T-cell (primary cell): ENCODE measurements at places on chromosomes 7 and 10.

DNA sequence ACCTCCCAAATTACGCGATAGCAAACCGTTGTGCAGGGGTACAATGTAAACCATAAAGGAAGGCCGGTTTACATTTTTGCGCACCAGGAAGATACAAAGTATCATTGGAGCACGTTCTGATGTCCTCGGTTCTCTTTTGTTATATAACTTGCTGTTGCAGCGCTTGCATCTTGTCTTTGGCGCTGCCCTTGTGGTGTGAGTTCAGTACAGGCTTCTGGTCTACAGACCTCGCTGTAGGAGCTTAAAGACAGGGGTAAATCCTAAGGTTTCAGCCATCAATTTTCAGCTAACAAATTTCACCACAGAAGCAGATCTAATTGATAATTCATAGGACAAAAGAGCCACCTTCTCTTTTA lies 1.5 kb upstream of the MKX start:
- DNase-seq = no peak

DNA sequence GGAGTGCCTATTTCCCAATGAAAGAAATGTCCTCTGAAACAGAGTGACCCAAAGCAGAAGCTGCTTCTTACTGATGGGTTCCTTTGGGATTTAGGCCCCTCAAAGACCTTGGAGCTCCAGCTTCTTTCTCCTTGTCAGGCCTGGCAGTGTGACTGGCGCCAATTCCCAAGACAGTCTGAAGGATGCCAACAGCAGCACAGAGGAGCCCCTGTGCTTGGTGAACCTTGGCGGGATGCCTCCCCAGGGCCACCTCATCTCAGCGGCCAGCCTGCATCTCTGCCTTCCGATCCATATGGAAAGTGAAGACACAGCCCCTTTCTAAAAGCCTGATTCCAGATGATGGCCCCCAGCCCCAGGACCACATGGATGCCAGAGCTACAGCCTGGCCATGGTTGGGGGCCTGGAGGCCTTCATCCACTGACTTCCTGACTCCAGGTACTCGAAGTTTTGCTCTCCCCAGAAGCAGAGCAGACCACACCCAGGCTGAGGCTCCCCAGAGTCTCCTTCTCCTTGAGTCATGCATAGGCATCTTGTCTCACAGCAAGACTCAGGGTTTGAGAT lies 45.4 kb downstream of the FBXW4 start:
- DNase-seq = no peak

DNA sequence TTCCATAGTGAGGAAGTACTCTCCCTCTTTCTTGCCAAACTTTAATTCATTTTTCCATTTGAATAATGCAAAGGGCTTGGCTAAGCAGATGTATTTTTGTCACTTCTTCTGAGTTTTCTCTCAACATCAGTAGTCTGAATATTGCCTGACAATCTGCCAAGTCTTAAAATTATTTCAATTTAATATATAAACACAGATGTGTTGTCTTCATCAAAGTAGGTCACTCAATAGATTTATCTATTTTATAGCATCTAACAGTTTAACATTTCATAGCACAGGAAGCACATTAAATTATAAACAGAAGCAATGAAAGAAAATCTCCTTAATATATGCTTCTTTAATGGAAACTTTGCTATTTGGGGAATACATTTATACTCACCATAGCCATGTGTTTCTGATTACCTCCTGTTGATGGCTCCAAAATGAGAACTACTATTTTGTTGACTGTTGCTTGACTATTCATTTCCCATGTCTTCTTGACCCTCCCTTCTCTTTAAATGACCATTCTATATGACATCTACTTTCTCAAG lies 4.5 kb downstream of the CPED1 start:
- DNase-seq = no peak

- no peak for DNase-seq
Measured at GRCh38 chr10:131804551-131805295, 96.1 kb upstream of the PPP2R2D start.

DNA sequence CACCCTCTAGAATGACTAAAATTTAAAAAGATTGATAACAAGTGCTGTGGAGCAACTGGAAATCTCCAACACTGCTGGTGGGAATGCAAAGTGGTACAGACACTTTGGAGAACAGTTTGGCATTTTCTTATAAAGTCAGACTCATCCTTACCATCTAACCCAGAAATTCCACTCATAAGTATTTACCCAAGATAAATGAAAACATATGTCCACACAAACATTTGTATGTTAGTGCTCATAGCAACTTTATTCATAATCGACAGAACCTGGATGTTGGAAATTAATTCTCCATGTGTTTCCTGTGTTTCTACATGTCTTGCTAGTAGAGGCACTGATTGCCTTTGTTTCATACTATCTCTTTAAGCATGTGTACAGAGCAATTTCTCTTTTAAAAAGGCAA lies 282.4 kb downstream of the AHR start:
- no peak for DNase-seq

DNA sequence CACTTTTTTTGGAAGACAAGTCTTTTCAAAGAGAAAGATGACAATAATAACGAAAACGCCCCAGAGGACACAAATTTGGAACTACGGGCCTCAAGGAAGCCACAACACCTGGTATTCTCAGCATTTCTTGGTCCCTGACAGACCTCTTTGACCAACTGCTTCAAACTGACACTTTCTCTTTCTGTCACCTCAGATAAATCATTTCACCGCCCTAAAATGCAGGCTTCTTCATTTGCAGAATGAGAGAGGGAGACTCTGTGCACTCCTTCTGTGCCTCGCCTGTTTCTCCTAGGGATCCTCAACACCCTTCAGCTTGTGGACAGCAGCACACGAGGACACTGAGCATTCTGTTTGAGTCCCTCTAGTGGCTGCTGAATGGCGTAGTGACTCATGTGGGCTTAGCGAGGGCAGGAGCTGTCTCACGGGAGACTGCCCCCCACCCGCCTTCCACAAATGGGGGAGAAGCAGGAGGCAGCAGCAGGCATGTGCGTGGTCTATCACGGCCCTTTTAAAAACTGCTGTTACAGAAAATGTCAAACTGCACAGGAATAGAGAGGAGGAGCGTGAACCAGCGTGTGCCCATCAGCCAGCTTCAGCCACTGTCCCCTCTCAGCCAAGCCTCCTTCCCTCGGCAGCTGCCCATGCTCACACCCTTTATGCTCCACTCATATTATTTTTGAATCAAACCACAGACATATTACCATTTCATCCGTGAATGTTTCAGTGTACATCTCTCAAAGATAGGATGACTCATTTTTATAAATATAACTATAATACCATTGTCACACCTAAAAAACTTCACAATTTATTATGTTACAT lies 41.4 kb downstream of the GSDME start:
- no peak for DNase-seq

DNA sequence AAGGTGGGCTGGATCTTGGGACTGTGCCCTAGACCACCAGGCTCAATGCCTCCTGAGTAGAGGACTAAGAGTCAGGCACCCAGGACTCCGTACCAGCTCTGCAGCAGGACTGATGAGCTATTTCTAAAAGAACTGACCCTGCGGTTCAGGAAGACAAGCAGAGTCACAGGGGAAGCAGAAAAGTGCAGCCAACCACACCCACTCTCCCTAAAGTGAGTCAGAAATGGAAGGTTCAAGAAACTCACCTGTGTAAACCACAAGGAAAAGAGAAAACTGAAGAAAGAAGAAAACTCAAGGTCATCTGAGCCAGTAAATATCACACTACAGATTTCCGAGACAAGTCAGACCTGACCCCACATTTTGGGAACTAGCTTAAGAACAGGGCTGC lies 2.5 kb downstream of the PARP12 start:
- no peak for DNase-seq

GRCh38 chr10:77071001-77071511 lies 566.6 kb downstream of the KCNMA1 start:
- no peak for DNase-seq

DNA sequence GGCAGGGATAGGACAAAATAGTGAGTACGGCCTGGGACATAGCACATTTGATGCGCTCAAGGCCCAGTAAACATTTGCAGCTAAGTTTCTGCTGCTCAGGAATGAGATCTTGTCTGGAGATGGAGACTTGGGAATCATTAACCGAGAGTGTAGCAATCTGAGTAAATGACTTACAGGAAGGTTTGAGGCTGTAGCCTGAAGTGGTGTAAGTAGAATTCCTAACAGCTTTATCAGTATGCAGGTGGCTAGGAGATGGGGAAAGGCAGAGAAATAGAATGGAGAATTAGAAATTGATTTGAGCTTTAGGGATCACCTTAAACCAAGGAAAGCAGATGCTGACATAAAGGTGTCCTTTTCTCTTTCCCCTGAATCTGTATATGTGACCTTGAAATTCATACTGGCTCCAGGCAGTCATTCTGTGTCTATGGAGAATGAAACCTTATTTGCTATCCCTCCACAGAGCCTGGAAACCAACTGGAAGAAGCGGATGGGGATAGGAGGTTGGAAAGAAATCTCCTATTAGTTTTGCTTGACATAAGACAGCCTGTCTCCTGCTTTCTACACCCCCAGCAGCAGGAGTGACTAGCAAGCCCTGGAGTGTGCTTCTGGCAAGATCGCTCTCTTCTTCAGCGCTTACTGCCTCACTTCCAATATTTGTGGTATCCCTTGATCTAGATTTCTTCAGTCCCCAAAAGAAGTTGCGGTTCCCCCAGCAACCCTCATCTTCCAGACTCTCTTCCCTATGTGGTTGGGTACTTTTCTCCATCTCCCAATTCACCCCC lies 6.4 kb upstream of the PON2 start:
- no peak for DNase-seq

GRCh38 chr7:74575083-74575784 lies 82.3 kb upstream of the GTF2I start:
- DNase-seq = no peak

DNA sequence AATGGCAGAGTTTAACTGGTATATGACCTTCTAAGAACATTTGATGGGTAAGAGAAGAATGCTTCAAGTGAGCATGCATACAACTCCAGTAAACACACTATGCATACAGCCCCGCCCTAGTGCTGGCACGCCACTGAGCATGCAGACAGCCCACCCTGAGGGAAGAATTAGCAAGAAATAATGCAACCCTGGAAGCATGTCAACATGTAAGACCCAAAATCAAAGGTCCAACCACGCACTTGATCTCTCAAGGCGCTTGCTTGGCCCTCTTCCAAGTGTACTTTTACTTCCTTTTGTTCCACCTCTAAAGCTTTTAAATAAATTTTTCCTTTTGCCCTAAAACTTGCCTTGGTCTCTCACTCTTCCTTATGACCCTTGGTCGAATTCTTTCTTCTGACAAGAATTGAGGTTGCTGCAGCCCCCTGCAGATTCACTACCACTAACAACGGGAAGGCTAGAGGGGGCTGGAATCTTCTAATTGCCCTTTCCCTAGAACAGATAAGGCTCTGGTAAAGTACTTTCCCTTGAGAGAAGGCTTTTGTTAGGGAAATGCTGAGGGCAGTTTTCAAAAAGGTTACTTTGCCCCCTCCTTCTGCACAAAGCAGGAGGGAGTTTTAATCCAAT lies 3.4 kb downstream of the FAM24B start:
- no peak for DNase-seq

- DNase-seq = no peak
Measured at GRCh38 chr7:33395340-33395739, 266.0 kb downstream of the BBS9 start.

DNA sequence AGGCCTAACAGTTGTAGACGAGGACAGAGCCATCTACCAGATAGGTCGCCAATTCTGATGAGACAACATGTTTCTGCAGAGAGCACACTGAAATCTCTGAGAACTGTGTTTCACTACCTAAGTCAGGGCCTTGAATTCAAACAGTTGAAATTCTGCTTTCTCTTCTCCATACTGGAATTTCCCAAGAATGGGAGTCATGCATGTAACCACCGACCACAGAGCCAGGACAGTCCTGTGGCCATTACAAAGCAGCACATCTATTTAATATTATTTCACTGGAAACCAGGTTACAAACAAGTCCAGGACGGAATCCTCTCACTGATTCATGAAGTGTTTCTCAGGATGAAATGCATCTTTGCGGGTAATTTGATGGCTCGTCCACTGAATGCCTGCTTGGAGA lies 62.0 kb upstream of the ST8SIA6 start:
- no peak for DNase-seq

- DNase-seq = no peak
Measured at GRCh38 chr10:118682533-118682932, 72.2 kb downstream of the CACUL1 start.

DNA sequence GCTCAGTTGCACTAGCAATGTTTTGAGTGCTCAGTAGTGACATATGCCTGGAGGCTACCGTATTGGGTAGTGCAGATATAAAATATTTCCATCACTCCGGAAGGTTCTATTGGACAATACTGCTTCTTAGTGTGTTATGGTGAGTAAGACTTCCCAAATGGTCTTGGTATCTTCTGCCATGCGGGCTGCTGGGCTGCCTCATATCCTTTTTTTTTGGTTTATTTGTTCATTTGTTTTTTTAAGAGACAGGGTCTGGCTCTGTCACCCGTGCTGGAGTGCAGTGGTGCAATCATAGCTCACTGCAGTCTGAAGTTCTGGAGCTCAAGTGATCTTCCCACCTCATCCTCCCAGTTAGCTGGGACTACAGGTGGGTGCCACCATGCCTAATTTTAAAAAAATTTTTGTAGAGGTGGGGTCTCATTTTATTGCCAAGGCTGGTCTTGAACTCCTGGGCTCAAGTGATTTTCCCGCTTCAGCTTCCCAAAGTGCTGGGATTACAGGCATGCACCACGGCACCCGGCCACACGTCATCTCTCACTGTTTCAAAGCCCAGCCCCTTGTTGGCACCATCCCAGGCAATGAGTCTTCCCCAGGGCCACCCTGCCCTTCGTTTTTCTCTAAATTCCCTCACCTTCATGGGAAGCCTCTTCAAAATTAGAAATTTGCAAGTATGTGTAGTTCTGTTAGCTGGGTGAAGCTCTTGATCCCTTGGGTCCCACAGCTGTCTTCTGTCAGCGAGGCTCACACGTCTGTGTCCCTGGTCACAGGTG lies 111.0 kb upstream of the KLF14 start:
- DNase-seq = no peak

GRCh38 chr7:13979671-13980435 lies 9.6 kb downstream of the ETV1 start:
- DNase-seq = no peak

GRCh38 chr10:44460416-44460815 lies 75.5 kb upstream of the CXCL12 start:
- DNase-seq = no peak

DNA sequence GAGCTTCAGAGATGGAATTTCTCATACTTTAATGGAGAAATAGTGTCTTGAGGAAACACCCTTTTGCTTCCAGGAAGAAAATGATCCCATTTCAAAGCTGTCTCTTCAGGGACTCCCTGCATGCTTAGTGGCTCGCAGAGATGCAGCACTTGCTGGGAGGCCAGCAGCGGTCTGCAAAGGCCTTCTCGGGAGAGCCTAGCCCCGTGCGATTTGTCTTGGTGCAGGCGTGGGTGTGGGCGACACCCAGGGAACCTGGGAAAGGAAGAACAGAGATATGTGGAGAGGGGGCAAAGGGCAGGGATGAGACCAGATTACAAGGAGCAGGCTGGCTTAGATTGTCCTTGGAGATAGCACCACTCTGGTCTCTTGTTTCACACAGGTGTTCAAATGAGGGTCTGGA lies 352.3 kb upstream of the PODXL start:
- DNase-seq = no peak
